A673 (cell line): ENCODE measurements at places on chromosomes 3 and 15.

DNA sequence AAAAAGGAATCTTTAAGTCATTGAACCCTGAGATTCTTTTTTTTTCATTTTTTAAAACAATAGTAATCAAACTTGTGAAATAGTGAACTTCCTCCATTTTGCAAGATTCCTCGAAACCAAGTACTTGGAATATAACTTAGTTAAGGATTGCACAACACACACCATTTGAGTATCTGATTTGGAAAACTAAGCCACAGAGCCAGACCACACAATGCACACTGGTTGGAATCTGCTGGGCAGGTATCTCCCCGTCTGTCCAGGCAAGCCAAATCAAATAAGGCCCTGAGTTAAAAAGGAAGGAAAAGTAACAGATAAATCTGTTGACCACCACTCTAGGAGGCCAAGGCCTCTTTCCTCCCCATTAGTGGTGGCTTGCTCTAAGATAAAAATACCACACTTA, 177.5 kb upstream of the ICE2 start:
- DNase-seq = no peak

- DNase-seq = no peak
These were observed 1.1 kb upstream of the PARP15 start for GRCh38 chr3:122576174-122576940.

GRCh38 chr15:58240191-58240932, 102.2 kb downstream of the AQP9 start:
- DNase-seq = no peak

- DNase-seq = no peak
These were observed 125.2 kb downstream of the CNTN3 start for GRCh38 chr3:74489050-74489792.

GRCh38 chr15:100705065-100705464, 102.7 kb downstream of the ASB7 start:
- no peak for DNase-seq
